Fibroblast of skin of right biceps (primary cell): ENCODE measurements at places on chromosomes 2 and 18.

- no peak for DNase-seq
Measured at GRCh38 chr2:197875763-197876162, 71.4 kb downstream of the PLCL1 start.

- no peak for DNase-seq
Measured at GRCh38 chr2:149235816-149236375, 94.5 kb upstream of the LYPD6 start.

DNA sequence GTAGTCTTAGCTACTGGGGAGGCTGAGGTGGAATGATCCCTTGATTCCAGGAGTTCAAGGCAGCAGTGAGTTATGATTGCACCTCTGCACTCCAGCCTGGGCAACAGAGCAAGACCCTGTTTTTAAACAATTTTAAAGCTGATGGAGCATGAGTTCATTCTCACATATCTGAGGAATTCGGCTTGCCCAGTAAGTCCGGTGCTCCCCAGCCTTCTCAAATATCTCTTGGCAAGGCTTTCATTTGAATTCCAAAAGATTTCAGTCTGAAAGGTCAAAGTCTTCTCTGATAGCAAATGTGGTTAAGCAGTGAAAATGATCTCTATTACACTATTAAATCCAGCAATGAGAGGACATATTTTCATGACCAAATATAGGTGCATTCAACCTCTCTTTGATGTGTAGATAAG is 27.9 kb downstream of the PIEZO2 start:
- DNase-seq = peak; percentile 49

- no peak for DNase-seq
Measured at GRCh38 chr18:25250474-25250851, 101.5 kb downstream of the ZNF521 start.

DNA sequence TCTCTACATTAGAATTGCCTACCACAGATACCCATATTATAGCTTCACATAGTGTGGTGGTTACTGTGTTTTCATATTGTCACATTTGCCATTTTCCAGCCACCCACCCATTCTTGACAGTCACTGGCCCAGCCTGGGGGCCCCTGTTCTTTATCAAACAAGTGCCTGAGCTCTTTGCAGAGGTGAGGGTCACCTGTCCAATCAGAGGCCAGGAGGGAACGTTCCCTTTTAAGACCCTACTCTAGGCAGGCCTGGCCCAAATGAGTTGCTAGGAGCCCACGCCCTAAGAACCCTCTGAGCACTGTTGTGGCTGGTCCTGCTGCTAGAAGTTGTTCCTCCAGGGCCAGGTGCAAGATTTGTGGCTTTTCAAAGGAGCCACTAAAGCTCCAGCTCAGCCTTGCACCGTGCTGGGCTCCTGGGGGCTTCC is 5.2 kb downstream of the IL37 start:
- DNase-seq = no peak

DNA sequence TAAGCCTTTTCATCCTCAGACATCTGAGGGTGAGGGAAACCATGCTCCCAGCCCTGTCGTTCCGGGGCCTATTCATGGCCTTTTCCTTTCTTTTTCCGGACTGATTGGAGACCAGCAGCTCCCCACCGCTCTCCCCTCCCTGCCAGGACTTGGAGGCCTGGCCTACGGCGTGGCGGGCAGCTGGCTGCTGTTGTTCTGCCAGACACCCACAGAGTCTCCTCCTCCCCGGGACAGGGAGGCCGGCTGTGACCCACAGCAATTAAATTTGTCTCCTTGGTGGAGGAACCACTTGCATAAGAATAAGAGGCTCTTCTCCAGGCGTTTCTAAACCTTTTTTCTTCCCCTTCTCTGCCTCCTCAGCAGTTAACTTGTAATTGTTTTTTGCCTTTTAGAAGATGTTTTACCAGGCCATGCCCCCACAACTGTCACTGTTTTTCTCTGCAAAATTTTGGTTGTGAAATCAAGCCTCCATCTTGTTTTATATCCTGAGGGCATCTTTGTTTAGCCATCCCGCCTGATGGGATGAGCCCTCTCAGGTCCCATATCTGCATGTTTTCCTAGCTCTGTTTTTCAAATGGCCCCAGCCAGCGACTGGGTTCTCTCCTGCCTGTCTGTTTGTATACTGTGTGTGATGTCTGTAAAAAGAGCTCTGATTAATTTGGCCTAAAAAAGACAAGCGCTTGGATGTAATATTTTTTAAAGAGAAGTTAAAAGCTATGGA is 1060.0 kb upstream of the DDX18 start:
- no peak for DNase-seq
